Activated gamma-delta T cell treated with Interleukin-2 at 50 U/mL for 16 hours (primary cell): ENCODE measurements at places on chromosomes 5 and 9.

DNA sequence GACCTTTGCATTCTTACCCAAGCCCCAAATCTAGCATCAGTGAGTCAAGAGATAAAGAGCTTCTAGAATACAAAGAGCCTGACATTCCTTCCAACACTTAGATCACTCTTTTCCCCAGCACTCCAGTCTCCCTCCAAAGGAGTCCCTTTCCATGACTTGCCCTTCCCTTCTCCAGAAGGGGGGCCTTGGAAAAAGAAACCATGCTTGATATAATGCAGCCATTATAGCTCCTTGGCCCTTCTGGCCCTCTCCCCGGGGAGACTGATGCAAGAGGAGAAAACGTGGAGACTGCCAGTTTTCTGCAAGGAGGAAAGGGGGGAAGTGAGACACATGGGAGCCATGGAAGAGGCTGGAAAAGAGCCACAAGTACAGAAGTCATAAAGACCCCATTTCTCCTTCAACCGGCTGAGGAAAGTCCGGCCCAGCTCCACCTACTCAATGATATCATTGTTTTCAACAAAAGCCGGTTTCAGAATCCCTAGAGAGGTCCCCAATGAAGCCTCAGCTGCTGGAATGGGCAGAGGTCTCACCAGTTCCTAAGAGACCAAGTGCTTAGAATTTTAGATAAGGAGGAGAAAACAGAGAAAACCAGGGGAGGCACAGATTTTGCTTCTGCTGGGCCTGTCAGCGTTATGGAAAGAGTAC, 29.0 kb downstream of the ADAM19 start:
- no peak for DNase-seq

- no peak for DNase-seq
These were observed 21.3 kb downstream of the ABCA1 start for GRCh38 chr9:104906441-104907277.

GRCh38 chr5:180097163-180097894, 25.8 kb upstream of the RNF130 start:
- no peak for DNase-seq

GRCh38 chr5:85168474-85168873, 783.8 kb upstream of the EDIL3 start:
- DNase-seq: no peak

DNA sequence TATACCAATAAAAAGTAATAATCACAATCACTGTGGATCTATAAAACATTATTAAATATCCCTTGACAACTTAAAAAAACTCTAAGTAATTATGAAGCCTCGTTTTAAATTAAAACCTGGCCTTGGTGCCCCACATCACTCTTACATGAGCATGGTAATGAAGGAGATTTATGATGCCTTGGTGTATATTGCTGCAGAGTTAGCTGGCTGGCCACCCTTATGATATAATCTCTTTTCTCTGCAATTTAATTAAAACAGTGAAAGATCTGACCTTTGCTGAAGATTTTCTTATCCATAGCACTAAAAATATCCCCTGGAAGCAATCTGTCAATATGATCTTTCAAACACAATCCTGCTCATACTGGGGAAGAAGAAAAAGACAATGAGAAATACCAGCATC, 48.8 kb upstream of the PCSK1 start:
- no peak for DNase-seq
